ENCODE measurements at places on chromosomes 2 and 18. TPM values are rescaled to one million over a fixed set of nuclear protein-coding genes. Genes with fewer than 3 reads are reported as not detected.

C2orf81 gene
- total RNA-seq = 15.7 TPM

DNA sequence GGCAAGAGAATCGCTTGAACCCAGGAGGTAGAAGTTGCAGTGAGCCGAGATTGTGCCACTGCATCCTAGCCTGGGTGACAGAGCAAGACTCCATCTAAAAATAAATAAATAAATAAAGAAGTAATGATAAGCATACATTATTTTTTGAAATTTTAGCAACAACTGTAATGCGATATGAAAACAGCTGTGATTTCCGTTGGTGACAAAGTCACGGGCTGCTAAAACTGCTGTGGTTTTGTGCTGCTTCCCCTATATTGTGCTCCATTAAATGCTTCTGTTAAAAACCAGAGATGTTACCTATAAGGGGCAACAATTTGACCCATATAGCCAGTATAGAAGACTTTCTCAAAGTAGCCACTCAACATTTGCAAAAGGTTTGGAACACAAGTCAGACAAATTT, 8.3 kb downstream of the TRIM54 start:
- H3K27ac ChIP-seq = no peak overlapping the region
- no peaks in the 10 kb centered on the region for H3K27me3 ChIP-seq
- no peaks in the 10 kb centered on the region for H3K4me1 ChIP-seq
- DNase-seq = no peak
- H3K36me3 ChIP-seq = no peaks in the 10 kb centered on the region

DNA sequence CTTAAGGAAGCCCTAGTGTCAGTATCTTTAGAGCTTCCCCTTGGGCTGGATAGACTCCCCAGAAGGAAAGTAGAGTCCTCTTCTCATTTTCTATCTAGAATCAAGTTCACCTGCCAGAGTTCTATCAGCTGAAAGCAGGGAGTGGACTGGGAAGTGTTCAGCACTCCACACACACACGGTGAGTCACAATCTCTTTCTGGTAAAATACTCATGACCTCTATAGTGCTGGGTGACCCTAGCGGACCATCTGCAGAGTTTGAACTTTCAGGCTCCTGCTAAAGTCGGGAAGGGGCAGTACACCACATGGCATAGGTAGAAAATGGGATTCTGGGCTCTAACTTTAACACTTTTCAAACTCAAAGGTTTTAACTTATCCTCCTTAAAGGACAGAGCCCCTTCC, 43.3 kb downstream of the SAP130 start:
- H3K4me1 ChIP-seq = no peaks in the 10 kb centered on the region
- no peaks in the 10 kb centered on the region for H3K36me3 ChIP-seq

DNA sequence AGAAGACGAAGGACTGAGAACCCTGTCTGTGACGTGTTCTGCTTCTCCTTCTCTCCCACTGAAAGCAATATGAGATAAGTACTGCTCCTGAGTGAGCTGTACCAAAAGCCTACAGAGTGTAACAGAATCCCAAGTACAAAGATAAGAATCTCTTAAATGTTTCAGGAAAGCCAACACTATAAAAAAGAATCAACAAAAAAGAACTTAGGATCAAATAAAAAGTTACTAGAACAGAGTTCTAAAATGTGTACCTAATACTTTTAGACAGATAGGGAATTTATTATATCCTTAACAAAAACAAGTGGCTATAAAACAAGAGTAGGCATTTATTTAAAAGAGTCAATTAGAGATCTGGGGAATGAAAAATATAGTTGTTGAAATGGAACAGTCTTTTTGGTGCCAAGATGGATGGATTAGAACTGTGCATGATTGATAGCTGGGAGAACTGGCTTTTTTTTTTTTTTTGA, 49.0 kb downstream of the NCOA1 start:
- no peak overlapping the region for H3K4me3 ChIP-seq
- no peaks in the 10 kb centered on the region for H3K27me3 ChIP-seq
- no peak overlapping the region for H3K27ac ChIP-seq
- DNase-seq = no peak
- H3K36me3 ChIP-seq = no peaks in the 10 kb centered on the region
- H3K4me1 ChIP-seq = no peaks in the 10 kb centered on the region

CRYGC gene
- not detected for total RNA-seq

DNA sequence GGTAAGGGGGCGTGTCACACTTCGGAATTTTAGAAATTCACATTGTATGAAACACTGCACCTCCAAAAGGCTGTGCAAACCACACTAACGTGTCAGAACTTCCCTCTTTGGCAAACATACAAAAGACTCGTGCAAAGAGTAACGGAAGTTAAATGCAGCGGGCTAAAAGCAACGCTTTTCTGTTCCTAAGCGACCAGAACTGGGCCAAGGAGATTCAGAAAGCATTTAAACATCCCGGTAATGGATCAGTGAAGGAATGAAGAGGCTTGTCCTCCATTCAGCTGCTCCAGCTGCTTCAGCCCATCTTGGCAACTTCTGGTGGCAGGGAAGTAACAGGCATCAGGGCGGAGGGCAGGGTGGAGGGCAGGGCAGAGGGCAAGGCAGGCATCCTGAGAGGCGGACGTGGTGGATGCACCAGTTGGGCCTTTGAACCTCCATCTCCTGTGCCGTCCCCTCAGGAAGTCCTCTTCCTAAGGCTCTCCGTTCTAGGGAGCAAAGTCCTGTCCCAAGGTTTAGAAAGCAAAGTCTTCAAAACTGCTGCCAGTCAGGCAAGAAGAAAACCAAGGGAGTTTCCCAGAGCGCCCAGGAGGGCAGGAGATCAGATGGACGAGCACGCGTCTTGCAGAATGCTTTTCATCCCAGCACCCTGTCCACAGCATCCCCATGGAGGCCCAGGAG, 230.7 kb downstream of the ZNF516 start:
- no peaks in the 10 kb centered on the region for H3K27me3 ChIP-seq
- H3K4me3 ChIP-seq = no peak overlapping the region
- peaks cover 23% of the 10 kb centered on the region for H3K4me1 ChIP-seq

- no peak overlapping the region for H3K27ac ChIP-seq
- H3K27me3 ChIP-seq = no peaks in the 10 kb centered on the region
- no peak for DNase-seq
- H3K36me3 ChIP-seq = no peaks in the 10 kb centered on the region
- H3K4me3 ChIP-seq = no peak overlapping the region
- H3K4me1 ChIP-seq = no peaks in the 10 kb centered on the region
These were observed 397.4 kb upstream of the SALL3 start for GRCh38 chr18:78582181-78582709.

DNA sequence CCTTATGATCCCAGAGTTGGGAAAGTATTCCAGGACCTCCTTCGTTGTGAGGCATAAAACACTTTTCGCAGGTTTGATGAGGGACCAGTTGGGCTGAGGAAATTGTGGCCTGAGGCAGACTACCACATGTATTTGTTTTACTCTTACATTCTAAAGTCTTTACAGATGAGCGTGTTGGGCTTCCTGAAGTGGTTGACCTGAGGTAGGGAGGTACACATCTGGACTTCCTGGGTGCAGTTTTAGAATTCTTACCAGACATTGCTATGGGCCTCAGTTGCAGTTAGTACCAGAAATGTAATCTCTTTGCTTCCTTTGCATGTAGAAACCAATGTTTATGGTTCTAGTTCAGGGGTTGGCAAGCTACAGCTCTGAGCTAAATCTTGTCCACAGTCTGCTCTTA, 48.7 kb downstream of the COA5 start:
- no peaks in the 10 kb centered on the region for H3K27me3 ChIP-seq
- H3K4me3 ChIP-seq = no peak overlapping the region
- no peak overlapping the region for H3K27ac ChIP-seq
- no peak for DNase-seq
- no peaks in the 10 kb centered on the region for H3K4me1 ChIP-seq

DNA sequence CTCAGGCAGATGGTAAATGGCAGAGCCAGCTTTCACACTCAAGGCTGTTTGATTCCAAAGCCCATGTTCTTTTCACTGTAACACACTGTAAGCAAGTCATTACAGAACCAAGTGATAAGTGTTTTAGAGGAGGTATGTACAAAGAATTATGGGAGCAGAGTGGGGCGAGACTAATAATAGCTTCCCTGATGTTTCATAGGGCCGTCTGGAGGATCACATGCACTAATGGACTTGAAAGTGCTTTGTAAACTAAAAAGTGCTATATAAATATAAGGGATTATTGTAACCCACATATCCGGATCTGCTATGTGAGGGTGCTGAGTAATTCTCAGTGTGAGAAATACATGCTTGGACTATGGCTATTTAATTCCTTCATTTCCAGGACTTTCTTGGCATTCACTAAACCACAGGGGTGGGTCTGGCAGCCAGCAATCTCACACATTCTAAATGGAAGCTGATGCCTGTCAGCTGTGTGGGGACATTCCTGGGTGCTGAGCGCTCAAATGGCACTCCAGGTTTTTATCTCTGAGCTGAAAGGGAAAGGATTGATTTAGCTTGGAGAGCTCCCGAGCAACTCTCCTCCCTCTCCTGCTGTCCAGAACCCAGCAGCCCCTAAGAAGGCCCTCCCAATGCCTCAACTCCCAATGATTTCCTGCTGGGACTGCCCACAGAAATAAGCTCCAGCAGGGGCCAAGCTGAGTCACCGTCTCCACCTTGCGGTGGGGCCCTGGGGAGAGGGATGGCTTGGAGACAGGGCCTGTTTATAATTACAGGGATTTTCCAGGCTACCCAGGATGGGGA, 222.8 kb downstream of the SOX11 start:
- H3K27ac ChIP-seq = no peak overlapping the region
- no peaks in the 10 kb centered on the region for H3K27me3 ChIP-seq
- DNase-seq = no peak
- H3K36me3 ChIP-seq = no peaks in the 10 kb centered on the region

- H3K27me3 ChIP-seq = no peaks in the 10 kb centered on the region
- no peak overlapping the region for H3K4me3 ChIP-seq
- peak; percentile 58 for DNase-seq
- no peak overlapping the region for H3K27ac ChIP-seq
These were observed 277.6 kb downstream of the ZNF804A start for GRCh38 chr2:184875911-184876310.

SLC11A1 gene
- total RNA-seq = 12.7 TPM

DNA sequence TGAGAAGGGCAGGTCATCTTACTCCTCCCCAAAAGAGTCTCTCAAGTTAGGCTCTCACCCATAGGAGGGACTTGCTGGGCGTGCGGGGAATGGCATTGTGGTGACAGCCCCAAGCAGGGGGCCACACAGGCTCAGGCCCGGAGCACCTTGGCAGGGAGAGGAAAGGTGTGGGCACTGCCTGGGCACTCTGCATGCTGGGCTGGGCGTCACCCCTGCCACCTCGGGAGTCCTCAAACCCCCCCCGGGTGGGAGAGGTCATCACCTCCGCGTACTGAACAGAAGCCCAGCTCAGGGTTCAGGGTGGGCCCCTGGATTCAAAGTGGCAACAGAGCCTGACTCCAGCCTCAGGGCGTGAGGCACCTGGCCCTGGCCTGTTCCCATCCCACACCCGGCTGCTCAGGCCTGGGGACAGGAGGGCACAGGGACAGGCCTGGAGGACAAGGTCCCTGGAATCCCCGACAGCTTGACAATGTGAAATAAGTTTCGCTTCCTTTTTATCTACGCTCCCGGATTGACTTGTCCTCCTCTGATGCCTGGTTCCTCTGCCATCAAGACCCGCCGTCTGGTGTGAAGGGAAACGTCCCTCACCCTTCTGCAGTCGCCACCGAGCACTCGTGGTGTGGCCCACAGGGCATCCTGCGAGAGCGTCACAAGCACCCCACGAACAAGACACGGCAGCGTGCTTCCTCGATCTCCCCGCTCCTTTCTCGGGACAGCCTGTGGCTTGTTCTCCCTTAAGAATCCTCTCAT, 97.8 kb downstream of the HDAC4 start:
- peak; percentile 14 for DNase-seq
- no peaks in the 10 kb centered on the region for H3K36me3 ChIP-seq
- peaks cover 50% of the 10 kb centered on the region for H3K4me1 ChIP-seq
- no peak overlapping the region for H3K27ac ChIP-seq
- H3K4me3 ChIP-seq = no peak overlapping the region

DNA sequence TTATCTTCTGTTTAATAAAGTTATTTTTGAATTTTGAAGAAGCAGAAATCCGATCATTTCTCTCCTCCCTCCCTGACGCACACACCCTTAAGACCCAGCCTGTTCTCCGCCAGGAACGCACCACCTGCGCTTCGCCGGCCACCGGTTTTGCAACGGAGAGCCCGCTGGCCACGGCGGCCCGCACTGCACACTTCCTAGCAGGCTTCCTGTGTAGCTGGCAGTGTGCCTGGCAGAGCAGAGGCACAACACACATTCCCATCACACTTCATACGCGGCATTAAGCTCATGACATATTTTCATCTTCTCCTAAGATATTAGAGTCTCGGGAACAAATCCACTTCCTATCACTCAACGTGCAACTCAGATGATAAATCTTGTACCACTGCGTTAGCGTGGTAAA, 148.0 kb downstream of the HDAC4 start:
- H3K4me1 ChIP-seq = peaks cover 21% of the 10 kb centered on the region
- peak overlapping the region; percentile 52 for H3K27ac ChIP-seq
- H3K4me3 ChIP-seq = no peak overlapping the region
- H3K36me3 ChIP-seq = no peaks in the 10 kb centered on the region

GRCh38 chr2:3595985-3596384, 1.1 kb downstream of the COLEC11 start:
- no peak overlapping the region for H3K27ac ChIP-seq
- H3K36me3 ChIP-seq = no peaks in the 10 kb centered on the region
- H3K4me3 ChIP-seq = no peak overlapping the region
- H3K27me3 ChIP-seq = no peaks in the 10 kb centered on the region

GRCh38 chr18:3651266-3651665, 201.3 kb downstream of the TGIF1 start:
- DNase-seq = no peak
- peaks cover 21% of the 10 kb centered on the region for H3K4me1 ChIP-seq
- no peaks in the 10 kb centered on the region for H3K27me3 ChIP-seq

GRCh38 chr18:34841891-34842290, 131.8 kb downstream of the DTNA start:
- H3K4me3 ChIP-seq = no peak overlapping the region
- H3K27me3 ChIP-seq = no peaks in the 10 kb centered on the region
- H3K36me3 ChIP-seq = no peaks in the 10 kb centered on the region
- H3K4me1 ChIP-seq = peaks cover 3% of the 10 kb centered on the region
- DNase-seq = no peak
- no peak overlapping the region for H3K27ac ChIP-seq

- H3K27me3 ChIP-seq = no peaks in the 10 kb centered on the region
- no peak for DNase-seq
- no peak overlapping the region for H3K27ac ChIP-seq
- no peaks in the 10 kb centered on the region for H3K4me1 ChIP-seq
- no peaks in the 10 kb centered on the region for H3K36me3 ChIP-seq
These were observed 434.2 kb downstream of the ZNF521 start for GRCh38 chr18:24917767-24918166.

- no peak for DNase-seq
- no peak overlapping the region for H3K4me3 ChIP-seq
- no peaks in the 10 kb centered on the region for H3K27me3 ChIP-seq
- no peaks in the 10 kb centered on the region for H3K36me3 ChIP-seq
- H3K27ac ChIP-seq = no peak overlapping the region
These were observed 57.9 kb upstream of the SPHKAP start for GRCh38 chr2:228239207-228239906.

PCARE gene
- total RNA-seq = 1.0 TPM

DNA sequence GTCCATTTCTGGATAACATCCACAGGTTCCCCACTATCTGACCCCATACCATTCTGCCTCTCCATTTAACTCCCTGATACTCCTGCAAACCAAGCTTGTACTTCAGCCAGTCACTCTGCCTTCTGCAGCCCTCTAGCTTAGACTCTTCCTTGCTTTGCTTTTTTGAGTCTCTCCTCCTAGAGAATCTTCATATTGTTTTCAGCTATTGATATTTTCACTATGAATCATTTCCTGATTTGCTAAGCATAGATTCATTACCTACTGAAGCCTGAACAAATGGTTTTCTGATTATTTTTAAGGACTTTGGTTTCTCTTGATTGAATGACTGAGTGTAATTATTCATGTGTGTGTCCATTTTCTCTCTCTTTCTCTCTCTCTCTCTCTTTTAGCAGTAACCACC, 2102.3 kb upstream of the CELF4 start:
- H3K36me3 ChIP-seq = no peaks in the 10 kb centered on the region
- H3K27me3 ChIP-seq = no peaks in the 10 kb centered on the region
- no peak for DNase-seq
- H3K4me1 ChIP-seq = no peaks in the 10 kb centered on the region
- no peak overlapping the region for H3K4me3 ChIP-seq
- no peak overlapping the region for H3K27ac ChIP-seq
